ENCODE measurements at places on chromosomes 7 and 10.

GRCh38 chr10:122682522-122682921 is 17.1 kb downstream of the C10orf120 start:
- H3K4me1 ChIP-seq: no peaks in the 10 kb centered on the region
- H3K27ac ChIP-seq: no peak overlapping the region
- ATAC-seq: no peak
- no peak overlapping the region for H3K4me3 ChIP-seq
- H3K36me3 ChIP-seq: no peaks in the 10 kb centered on the region
- peaks cover 10% of the 10 kb centered on the region for H3K27me3 ChIP-seq

- no peaks in the 10 kb centered on the region for H3K36me3 ChIP-seq
- no peaks in the 10 kb centered on the region for H3K27me3 ChIP-seq
- peaks cover 14% of the 10 kb centered on the region for H3K4me1 ChIP-seq
Measured at GRCh38 chr10:32378363-32379317, 31.7 kb upstream of the EPC1 start.

- peaks cover 44% of the 10 kb centered on the region for H3K27me3 ChIP-seq
- ATAC-seq: no peak
- H3K4me3 ChIP-seq: no peak overlapping the region
- no peaks in the 10 kb centered on the region for H3K4me1 ChIP-seq
- no peaks in the 10 kb centered on the region for H3K36me3 ChIP-seq
- no peak overlapping the region for H3K27ac ChIP-seq
Measured at GRCh38 chr10:44391981-44392380, 7.1 kb upstream of the CXCL12 start.

DNA sequence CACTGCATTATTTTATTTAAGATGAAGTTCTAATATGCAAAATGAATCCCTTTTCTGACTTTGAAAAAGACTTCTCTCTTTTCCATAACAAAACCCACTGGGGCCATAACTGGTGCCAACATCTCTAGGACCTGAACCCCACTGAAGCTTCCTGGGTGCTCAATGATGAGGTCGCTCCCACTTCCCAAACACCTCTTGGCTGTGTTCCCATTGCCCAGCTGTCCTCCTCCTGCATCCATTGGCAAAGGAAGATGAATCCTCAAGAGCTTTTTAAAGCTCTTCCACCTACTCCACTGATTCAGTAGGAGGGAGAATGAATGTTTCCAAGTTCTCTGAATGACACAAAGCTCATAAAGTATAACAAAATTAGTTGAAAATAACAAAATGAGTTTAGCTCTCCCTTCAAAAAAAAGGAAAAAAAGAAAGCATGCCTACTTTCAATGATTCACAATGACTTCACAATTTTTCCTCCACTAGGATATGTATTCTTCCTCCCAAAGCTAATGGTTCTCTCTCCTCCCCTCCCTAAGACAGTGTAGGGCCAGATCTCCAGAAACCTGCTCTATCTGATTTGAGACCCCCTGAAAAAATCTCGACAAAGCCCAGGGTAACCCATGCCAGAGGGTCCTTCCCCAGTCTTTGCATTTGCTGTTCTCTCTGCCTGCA is 64.8 kb downstream of the SORBS1 start:
- H3K4me3 ChIP-seq: no peak overlapping the region
- no peak for ATAC-seq
- peaks cover 19% of the 10 kb centered on the region for H3K27me3 ChIP-seq

GRCh38 chr10:125584954-125585353 is 98.0 kb downstream of the TEX36 start:
- H3K4me3 ChIP-seq: no peak overlapping the region
- H3K27ac ChIP-seq: no peak overlapping the region
- no peaks in the 10 kb centered on the region for H3K4me1 ChIP-seq
- ATAC-seq: no peak

- H3K27ac ChIP-seq: no peak overlapping the region
- ATAC-seq: no peak
- H3K27me3 ChIP-seq: peaks cover 15% of the 10 kb centered on the region
- H3K4me1 ChIP-seq: no peaks in the 10 kb centered on the region
Measured at GRCh38 chr10:23284674-23285335, 59.8 kb downstream of the C10orf67 start.

- ATAC-seq: peak; percentile 73
- peak overlapping the region; percentile 23 for H3K4me3 ChIP-seq
- H3K27ac ChIP-seq: peak overlapping the region; percentile 88
- peaks cover 34% of the 10 kb centered on the region for H3K4me1 ChIP-seq
- H3K27me3 ChIP-seq: no peaks in the 10 kb centered on the region
Measured at GRCh38 chr10:62749093-62749683, 55.3 kb upstream of the ADO start.

- no peaks in the 10 kb centered on the region for H3K27me3 ChIP-seq
- peaks cover 16% of the 10 kb centered on the region for H3K4me1 ChIP-seq
- H3K27ac ChIP-seq: no peak overlapping the region
- no peak for ATAC-seq
- no peak overlapping the region for H3K4me3 ChIP-seq
Measured at GRCh38 chr7:148868378-148868674, 15.8 kb downstream of the EZH2 start.

DNA sequence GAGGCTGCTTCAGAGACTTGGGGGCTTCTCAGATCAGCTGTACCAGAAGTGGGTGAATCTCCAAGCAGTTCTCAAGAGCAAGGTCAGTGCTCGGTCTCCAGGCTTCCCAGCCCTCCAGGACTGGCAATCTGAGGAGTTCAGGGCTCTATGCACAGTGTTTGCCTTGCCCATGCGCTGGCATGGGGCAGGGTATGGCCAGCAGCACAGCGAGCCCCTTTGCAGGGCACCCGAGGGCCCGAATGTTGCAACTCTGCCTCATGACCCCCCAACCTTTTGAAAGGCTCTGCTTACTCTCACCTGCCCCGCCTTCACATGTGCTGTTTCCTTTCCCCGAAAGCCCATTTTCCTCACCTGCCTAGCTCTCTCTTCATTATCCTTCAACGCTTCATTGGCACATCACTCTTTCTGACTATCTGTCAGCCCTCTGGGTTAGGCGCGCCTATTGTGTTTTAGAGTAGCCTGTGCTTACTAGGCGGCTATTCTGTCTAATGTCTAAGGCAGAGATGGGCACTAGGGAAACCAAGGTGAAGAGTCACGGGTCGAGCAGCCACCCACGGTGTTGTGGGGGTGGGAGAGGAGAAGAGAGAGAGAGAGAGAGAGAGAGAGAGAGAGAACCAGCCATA is 83.6 kb downstream of the WDFY4 start:
- peak overlapping the region; percentile 81 for H3K27ac ChIP-seq
- H3K4me3 ChIP-seq: no peak overlapping the region
- H3K27me3 ChIP-seq: no peaks in the 10 kb centered on the region
- H3K36me3 ChIP-seq: peaks cover 80% of the 10 kb centered on the region

GRCh38 chr10:131982796-131983195 is 1.1 kb upstream of the BNIP3 start:
- peaks cover 5% of the 10 kb centered on the region for H3K36me3 ChIP-seq
- ATAC-seq: no peak
- H3K27me3 ChIP-seq: peaks cover 13% of the 10 kb centered on the region
- peaks cover 34% of the 10 kb centered on the region for H3K4me1 ChIP-seq
- H3K27ac ChIP-seq: no peak overlapping the region

- no peak overlapping the region for H3K27ac ChIP-seq
- no peaks in the 10 kb centered on the region for H3K36me3 ChIP-seq
- no peak overlapping the region for H3K4me3 ChIP-seq
- ATAC-seq: no peak
Measured at GRCh38 chr7:110645060-110645459, 445.9 kb upstream of the LRRN3 start.

DNA sequence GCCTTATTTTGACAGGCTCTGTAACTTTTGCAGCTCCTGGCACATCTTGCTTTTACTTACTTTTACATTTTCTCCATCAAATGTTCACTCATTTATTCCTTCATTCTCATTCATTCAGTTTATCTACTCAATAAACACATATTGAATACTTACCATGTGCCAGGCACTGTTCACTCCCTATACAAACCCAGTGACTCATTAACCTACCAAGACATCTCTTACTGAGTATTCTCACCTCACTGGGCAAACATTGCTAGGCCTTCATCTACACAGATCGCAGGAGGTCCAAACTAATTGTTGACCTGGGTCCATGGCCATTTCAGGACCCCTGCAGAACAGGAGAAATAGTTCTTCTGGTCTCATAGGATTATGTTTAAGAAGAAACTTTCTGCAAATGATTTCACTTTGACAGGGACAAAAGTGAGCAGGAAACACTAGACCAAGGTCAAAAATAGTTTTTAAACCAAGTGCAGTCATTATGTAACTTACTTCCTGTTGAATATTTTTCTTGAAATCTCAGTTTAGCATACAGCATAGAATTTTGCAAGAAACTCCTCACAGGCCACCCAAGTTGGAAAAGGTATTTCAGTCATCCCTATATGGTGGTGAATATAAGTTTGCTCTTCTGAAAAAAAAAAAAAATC is 17.6 kb downstream of the SLC26A4 start:
- ATAC-seq: no peak
- H3K36me3 ChIP-seq: no peaks in the 10 kb centered on the region
- peaks cover 15% of the 10 kb centered on the region for H3K4me1 ChIP-seq
- H3K4me3 ChIP-seq: no peak overlapping the region
- H3K27ac ChIP-seq: peak overlapping the region; percentile 72

DNA sequence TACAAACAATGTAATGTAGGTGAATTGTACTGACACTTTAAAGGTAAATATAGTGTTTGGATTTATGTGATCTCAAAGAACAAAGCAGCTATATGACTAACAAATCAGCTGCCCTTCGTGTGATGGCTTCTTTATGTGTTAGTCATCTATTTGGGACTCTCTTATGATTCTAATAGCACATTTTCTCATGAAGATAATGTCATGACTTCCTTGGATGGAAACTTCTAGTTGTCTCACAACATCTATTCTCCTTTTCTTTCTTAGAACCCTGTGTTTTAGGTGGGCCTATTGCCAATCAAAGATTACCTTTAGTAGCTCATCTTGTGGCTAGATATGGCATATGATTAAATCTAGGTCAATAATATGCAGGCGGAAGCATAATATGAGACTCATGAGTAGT is 45.0 kb downstream of the TMEM106B start:
- ATAC-seq: no peak
- H3K4me1 ChIP-seq: no peaks in the 10 kb centered on the region
- H3K36me3 ChIP-seq: peaks cover 11% of the 10 kb centered on the region

DNA sequence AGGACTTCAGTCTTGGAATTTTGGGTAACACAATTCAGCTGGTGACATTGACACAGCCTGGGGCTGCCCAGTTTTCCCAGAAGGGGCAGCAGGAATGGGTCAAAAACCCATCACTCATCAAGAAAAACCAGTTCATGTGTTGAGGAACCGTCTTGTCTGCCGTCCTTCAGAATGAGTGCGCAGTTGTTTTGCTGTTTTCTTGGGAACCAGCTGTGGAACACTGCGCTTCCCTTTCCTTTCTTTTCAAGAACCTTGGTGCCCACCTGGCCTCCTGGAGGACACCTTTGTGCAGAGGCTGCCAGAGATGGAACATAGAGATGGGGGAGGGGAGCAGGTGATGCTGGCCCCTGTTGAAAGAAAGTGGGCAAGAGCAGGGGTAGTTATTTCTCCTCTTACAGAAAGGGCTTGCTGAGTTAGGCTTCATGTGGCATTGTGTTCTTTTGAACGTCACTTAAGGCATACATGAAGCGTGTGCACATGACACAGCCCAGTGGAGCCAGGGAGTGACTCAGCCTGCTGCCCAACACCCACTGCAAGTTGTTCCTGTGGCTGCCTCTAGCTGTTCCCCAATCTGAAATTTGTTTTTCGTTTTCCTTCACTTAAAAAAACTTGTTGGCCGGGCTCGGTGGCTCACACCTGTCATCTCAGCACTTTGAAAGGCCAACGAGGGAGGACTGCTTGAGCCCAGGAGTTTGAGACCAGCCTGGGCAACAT is 87.4 kb upstream of the TNS3 start:
- H3K4me3 ChIP-seq: peak overlapping the region; percentile 19
- H3K36me3 ChIP-seq: no peaks in the 10 kb centered on the region
- H3K27ac ChIP-seq: peak overlapping the region; percentile 97
- H3K4me1 ChIP-seq: peaks cover 62% of the 10 kb centered on the region
- H3K27me3 ChIP-seq: no peaks in the 10 kb centered on the region

DNA sequence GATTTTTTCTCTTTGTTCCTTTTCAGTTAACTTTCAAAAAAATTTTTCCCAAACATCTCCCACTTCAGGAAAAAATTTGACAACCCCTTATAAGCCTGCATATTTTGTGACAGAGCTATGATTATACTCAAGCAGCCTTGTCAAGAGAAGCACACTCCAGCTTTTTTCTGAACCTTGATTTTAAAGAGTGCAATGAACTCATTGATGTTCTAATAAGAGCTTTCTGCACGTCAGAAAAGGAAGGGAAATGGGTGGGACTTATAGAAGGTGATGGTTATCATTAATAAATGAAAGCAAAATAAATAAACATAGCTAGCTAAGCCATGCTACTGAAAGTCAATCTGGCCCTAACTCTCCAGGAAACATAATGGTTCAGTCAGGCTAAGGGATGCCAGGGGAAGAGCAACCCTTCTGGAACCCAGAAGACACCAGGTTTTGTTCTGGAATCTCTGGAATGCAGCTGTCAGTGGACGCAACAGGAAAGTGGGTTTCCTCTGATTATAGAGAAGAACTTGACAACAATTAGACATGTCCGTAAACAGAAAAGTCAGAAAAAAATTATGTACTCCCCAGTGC is 76.1 kb downstream of the NHLRC2 start:
- no peak overlapping the region for H3K27ac ChIP-seq
- no peak overlapping the region for H3K4me3 ChIP-seq
- ATAC-seq: no peak
- H3K4me1 ChIP-seq: peaks cover 4% of the 10 kb centered on the region

DNA sequence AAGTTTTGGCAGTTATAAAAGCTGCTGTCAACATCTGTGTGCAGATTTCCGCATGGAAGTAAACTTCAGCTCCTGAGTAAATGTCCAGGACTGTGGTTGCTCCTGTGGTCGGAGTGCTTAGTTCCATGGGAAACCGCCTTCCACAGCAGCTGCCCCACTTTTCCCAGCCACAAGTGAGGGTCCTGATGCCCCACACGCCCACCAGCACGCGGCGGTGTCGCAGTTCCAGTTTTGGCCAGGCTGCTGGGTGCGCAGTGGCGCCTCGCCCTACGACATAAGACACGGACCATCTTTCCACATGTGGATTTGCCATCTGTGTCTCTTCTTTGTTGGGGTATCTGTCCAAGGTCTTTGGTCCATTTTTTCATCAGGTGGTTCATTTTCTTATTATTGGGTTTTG is 167.1 kb downstream of the DIP2C start:
- no peak overlapping the region for H3K27ac ChIP-seq
- H3K27me3 ChIP-seq: peaks cover 46% of the 10 kb centered on the region
- no peaks in the 10 kb centered on the region for H3K36me3 ChIP-seq

GRCh38 chr7:66206119-66206933 is 1.2 kb downstream of the TPST1 start:
- peaks cover 30% of the 10 kb centered on the region for H3K4me1 ChIP-seq
- peaks cover 11% of the 10 kb centered on the region for H3K27me3 ChIP-seq
- no peak for ATAC-seq
- peak overlapping the region; percentile 88 for H3K27ac ChIP-seq
- H3K36me3 ChIP-seq: no peaks in the 10 kb centered on the region
- H3K4me3 ChIP-seq: peak overlapping the region; percentile 89

GRCh38 chr10:14858338-14858960 is 20.2 kb upstream of the SUV39H2 start:
- H3K4me1 ChIP-seq: peaks cover 6% of the 10 kb centered on the region
- H3K27ac ChIP-seq: peak overlapping the region; percentile 37
- H3K4me3 ChIP-seq: no peak overlapping the region

Data from stimulated activated memory B cell treated with anti-CD40 and anti-IgM and Interleukin-4, amounts not matched to agents 10 μg/mL and 1 μg/mL and 100 μg/mL, for 72 hours (primary cell).